ENCODE measurements at places on chromosomes 7 and 10.
A peak's percentile ranks its signal among the peaks of the same experiment; 100 is the strongest.

- DNase-seq: peak; percentile 66
Observed at GRCh38 chr7:17227766-17228490, 70.5 kb upstream of the AHR start.

DNA sequence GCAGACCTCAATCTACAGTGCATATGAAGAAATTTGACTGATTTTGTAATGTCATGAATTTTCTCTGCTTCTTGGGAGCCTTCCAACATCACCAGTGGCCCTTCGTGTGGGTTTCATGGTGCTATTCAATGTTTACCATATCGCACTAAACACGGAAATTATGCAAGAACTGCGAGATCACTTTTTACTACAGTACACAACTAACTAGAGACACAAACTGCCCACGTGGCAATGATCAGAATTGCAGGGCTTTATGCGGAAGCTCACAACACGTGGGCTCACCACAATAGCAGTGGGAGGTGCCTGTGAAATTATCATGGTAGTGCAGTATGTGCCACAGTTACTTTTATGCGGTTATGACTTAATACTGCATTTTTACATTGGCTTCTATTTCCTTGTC is 449.7 kb upstream of the KLF6 start:
- peak; percentile 42 for DNase-seq

- DNase-seq: no peak
Observed at GRCh38 chr7:3943779-3944520, 642.9 kb downstream of the SDK1 start.

GRCh38 chr7:28623105-28623730 is 210.9 kb downstream of the CREB5 start:
- peak; percentile 48 for DNase-seq

DNA sequence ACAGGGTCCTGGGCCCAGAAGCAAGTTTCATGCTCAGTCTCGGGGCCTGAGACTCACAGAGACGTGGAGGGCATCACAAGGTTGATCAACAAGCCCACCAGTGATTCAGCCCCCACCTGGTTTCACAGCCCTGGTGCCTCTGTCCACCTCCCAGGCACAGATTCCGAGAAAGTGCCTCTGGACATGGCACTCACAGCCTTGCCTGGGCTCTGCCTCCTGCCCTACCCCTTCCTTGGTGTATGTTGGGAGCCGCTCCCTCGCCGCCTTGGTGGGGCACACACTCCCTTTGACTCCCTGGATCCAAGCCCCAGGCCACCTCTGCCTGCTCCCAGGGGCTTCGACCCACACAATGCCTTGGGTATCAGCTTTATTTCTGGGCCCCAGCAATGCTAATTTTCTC is 200.8 kb upstream of the PPP2R2D start:
- DNase-seq: no peak

GRCh38 chr10:19730907-19731217 is 85.4 kb upstream of the PLXDC2 start:
- no peak for DNase-seq

DNA sequence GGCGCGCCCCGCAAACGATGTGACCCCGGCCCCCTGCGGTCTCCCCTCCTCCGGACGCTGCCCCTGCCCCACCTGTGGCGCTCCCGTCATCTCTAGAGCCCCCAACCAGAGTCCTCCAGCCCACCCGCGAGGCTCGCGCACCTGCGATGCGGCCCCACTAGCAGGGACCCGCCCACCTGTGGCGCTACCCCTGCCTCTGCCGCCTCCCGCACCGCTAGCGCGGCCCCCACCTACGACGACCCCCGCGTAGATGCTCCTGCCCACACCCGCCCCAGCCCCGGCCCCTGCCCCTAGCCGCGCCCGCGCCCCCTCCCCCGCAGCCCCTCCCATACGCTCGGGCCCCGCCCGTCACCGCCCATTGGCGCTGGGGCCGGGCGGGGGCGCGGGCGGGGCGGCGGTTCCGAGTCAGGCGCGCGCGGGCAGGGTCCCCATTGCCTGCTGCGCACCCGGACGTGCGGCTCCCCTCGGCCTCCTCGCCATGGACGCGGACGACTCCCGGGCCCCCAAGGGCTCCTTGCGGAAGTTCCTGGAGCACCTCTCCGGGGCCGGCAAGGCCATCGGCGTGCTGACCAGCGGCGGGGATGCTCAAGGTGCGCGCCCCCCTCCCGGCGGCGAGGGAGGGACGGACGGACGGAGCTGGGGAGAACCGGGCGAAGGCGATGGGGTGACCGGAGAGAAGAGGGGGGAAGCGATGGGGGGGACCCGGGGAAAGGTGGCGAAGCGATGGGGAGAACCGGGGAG is at the start of gene PFKP:
PFKP (plus strand) TSS at position 431 of the 741 bp plus-strand sequence; CDS start at position 479, 48 bp downstream.
- peak; percentile 55 for DNase-seq

GRCh38 chr7:50826371-50827172 is 43.9 kb upstream of the GRB10 start:
- DNase-seq: peak; percentile 73

DNA sequence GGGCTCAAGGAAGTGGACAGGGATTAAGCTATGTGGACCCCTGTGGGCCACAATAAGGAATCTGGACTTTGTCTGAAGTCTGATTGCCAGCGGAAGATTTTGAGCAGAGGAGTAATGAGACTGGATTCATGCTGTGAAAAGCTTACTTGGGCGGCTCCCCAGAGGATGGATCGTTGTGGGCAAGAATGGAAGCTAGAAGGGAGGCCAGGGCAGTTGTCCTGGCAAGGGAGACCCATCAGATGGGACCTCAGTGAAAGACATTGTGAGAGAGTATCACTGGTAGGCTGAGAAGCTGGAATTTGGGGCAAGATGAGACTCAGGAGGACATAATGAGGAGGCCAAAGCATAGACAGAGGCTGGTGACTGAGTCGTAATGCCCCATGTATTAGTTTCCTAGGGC is 15.6 kb downstream of the ABCC2 start:
- no peak for DNase-seq

- no peak for DNase-seq
Observed at GRCh38 chr10:29297678-29298077, 8.8 kb downstream of the LYZL1 start.

- no peak for DNase-seq
Observed at GRCh38 chr10:46525177-46525823, 31.2 kb downstream of the GPRIN2 start.

- no peak for DNase-seq
Observed at GRCh38 chr7:122518488-122518887, 180.4 kb downstream of the RNF133 start.

DNA sequence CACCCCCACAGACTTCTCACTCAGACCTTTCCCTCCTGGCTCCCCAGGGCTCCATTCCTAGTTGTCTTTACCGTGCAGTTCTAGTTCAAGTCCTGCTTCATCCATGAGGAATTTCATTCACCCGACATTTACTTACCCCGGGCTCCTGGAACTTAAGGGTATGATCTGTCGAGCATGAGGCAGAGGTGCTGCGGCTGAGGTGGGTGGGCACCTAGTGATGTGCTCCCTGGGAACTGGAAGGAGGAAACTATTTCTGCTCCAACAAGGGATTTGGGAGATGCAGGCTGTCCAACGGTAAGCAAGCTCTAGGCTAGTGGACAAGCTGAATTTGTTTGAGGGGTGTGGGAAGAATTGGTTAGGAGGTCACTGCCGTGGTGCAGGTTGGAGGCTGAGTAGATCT is 30.2 kb upstream of the AQP1 start:
- no peak for DNase-seq

DNA sequence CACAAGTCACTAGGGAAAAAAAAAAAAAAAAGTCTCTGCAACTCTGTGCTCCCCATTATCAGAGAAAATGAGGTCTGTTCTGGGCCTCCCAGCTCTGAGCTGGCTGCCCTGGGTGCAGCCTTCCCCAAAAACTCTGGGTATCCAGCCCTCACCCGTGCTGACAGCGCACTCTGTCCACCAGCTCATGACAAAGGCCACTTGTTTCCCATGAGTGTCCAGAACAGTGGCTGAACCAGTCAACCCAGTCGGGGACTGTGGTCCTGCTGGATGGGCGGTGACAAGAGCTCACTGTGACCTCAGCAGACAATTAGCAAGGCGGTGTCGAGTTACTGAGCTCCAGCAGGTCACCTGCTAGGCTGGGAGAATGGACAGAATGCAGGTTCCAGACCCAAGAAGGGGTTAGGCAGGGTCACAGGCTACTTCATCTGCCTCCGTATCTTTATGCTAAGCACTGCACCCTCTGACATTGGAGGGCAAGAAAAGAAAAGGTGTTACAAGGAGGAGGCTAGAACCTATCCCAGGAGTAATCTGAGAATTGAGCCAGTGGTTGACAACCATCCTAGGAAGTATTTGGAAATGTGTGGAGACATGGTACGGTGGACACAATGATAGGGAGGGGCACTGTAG is 37.2 kb downstream of the DLG5 start:
- DNase-seq: no peak

- DNase-seq: no peak
Observed at GRCh38 chr10:58412502-58412961, 27.3 kb downstream of the TFAM start.

DNA sequence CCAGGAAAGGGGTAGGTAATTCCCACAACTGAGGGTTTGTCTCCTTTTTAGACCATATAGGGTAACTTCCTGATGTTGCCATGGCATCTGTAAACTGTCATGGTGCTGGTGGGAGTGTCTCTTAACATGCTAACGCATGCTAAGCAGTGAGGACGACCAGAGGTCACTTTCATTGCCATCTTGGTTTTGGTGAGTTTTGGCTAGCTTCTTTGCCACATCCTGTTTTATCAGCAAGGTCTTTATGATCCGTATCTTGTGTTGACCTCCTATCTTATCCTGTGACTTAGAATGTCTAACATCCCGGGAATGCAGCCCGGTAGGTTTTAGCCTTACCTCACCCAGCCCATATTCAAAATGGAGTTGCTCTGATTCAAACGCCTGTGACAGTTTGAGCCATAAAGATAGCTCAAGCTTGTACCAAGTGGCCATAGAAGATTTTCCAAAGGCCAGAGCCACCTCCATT is 176.0 kb upstream of the NAMPT start:
- DNase-seq: no peak

GRCh38 chr7:118153551-118154177 is 30.3 kb upstream of the LSM8 start:
- peak; percentile 69 for DNase-seq

GRCh38 chr7:159010937-159011721 is 133.5 kb downstream of the VIPR2 start:
- DNase-seq: no peak

DNA sequence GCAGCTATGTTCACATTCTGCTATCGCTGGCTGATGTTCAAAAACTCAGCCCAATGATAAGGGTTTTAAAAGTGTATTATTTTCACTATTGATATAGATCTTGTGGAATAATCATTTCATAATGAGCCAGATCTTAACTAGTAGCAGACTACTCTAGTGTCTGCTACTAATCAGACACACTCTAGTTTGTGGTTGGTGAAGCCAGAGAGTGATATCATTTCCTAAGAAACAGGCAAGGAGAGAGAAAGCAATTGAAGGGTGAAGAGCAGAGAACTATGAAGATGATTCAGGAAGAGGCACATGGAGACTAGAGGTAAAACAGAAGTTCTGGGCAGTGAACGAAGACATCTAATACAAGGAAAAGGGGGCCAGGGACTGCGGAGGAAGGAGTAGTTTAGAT is 58.2 kb upstream of the BET1 start:
- no peak for DNase-seq

DNA sequence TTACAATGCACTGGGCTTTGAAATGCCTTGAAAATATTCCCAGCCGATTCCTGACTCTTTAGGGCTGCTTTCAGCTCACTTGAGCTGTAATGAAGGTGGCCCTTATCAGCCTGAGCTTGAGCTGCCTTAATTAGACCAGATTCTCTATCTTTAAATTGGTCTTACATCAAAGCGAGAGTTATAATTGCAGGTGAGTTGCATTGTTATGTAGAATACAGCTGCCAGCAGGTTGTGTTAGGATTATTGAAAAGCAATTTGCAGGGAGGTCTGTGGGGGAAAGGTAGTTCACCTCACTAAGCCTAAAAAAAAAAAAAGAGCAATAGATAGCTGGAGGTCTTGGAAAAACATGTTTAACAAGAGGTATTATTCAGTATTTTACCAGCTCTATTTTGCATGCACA is 142.2 kb upstream of the HABP2 start:
- no peak for DNase-seq

DNA sequence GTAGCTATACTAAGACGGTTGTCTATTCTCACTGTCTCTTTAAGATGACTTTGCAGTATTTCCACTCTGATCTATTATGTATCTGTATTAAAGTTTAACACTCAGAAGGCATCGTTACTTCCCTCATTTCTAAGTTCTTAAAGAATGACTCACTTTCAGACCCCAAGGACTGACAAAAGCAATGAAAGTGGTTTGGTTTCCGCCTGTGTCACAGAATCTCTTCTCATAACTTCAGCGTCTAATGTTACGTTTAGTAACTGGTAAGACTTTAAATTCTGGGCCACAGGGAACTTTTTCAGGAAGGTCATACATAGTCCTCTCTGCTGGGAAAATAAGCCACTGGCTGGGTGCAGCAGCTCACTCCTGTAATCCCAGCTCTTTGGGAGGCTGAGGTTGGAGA is 892.0 kb upstream of the AUTS2 start:
- no peak for DNase-seq

DNA sequence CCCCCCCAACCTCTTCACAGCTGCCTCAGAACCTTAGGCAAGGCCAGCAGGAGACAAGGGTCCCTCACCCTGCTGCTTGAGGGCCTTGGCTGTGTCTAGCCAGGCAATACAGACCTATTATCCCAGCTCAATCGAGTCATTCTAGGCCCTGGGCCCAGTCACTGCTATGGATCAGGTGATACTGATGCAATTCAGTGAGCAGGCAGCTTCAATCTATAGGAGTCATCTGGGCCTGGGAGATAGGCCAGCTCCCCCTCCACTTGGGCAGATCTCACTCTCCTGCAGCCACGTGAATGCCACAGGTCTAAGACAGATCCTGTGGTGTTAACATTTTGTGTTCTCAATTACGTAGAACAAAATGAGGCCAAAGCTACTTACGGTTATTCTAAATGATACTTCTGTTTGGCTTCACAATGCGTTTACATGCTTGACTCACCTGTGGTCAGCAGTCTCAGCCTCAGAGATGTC is 68.0 kb upstream of the LRRC4 start:
- DNase-seq: no peak

DNA sequence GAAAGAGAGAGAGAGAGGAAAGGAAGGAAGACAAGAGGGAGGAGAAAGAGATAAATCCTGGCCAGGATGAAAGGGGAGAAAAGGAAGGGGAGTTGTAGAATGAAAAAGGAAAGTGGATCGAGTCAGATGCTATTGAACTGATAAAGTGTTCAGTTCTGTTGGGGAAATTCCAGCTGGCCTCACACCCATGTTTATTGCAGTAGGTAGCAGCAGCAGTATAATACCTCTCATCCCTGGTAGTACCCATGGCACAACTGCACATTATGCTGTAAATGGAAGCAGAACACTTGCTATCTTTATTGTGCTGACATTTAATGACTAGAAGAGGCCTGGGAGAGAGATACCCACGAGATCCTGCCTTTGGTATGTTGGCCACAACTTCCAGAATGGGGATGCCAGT is 178.1 kb downstream of the EVX1 start:
- DNase-seq: no peak

- DNase-seq: no peak
Observed at GRCh38 chr10:111498560-111498959, 421.7 kb downstream of the ADRA2A start.

- DNase-seq: no peak
Observed at GRCh38 chr10:91289305-91289704, 68.8 kb downstream of the PCGF5 start.
